Stimulated activated CD8-positive, alpha-beta memory T cell treated with anti-CD3 and anti-CD28 coated beads, Interleukin-12 subunit alpha, Interleukin-12 subunit beta, amount 100 ng/mL, for 4 hours (primary cell): ENCODE measurements at places on chromosomes 6 and 20.
A peak's percentile ranks its signal among the peaks of the same experiment; 100 is the strongest.

DNA sequence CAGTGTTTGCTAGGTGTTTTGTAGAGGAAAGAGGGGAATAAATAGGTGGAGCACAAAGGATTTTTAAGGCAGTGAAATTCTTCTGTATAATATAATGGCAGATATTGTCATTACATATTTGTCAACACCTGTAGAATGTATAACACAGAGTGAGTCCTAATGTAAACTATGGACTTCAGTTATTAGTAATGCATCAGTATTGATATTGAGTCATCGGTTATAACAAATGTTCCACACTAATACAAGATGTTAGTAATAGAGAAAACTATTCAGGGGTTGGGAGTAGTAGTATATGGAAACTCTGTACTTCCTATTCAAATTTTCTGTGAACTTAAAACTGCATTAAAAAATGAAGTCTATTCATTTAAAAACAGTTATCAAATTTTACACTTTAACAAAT, 299.2 kb downstream of the UBE3D start:
- DNase-seq: no peak

GRCh38 chr6:155418017-155418761, 37.5 kb downstream of the NOX3 start:
- peak; percentile 33 for DNase-seq

DNA sequence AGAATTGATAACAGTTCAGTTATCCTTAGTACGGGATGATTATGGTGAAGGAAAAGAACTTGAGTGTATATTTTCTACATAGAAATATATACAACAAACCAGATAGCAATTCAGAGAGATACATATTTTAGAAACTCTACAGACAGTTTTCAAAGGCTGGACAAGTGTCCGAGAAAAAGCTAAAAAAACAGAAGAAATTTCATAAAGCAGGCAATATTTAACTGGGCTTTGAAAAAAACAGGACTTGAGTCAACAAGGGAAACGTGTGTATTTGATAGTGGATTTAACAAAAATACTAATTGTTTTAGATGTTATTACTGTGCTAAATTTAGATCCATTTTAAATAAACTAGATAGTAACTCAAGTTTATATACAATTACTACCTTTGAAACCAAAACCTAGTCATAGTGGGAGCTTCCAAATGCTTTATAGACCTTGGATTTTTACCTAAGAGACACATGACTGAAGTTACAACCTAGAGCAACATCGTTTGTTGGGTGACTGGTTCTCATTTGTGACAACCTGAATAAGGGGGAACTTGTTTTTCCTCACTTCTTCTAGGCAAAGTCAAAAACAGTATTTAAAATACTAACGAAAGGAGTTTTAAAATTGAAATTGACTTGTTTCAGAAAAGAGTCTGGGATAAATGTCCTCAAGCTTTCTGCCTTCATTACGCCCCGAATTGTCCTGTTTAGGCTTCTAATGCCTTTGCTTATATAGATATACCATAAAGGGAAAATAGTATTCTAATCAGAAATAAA, 116.7 kb upstream of the PRSS16 start:
- no peak for DNase-seq

DNA sequence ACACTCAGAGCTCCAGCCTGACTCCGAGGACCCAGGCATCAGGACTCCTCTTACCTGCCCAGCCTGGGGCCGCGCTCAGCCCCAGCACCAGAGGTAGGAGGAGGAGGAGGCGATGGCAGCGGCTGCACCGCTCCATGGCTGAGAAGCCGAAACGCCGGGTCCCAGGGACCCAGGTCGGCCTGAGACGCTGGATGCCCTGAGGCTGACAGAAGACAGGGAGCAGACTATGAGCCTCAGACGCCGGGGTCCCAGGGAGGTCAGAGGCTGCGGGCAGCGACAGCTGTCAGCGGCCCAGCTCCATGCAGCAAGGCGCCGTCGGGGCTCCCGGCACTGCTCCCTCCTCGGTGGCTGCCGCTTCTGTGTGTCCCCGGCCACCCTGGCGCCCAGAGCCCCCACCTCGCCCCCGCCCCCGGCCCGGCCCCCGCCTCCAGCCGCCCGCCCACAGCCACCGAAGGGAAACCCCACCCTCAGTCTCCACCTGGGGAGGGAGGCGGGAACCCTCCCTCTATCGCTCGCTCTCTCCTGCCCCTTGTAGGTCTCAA, at the start of gene COL11A2:
COL11A2 (minus strand) TSS at position 363 of the 542 bp plus-strand sequence; CDS start at position 136, 227 bp downstream.
- DNase-seq: no peak

DNA sequence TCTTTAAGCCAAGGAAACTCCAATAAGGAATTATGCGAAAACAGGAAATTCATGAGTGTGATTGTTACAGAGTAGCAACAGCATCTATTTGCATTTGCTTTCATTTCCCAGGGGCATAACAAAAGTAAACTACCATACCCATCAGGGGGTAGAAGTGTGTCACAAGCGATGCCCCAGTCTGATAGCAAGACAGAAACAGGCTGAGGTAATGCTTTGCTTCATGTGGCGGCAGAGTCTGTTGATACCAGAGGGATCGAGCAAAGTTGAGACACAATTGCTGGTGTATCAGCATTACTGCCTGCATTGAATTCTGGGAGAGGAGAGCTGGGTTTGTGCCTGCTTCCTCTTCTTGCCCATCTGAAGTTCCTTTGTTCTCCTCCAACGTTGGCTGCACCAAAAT, 51.2 kb upstream of the LYRM2 start:
- DNase-seq: no peak

- DNase-seq: no peak
Observed at GRCh38 chr6:55888917-55889316, 13.5 kb upstream of the BMP5 start.

GRCh38 chr6:160202411-160202810, 56.2 kb downstream of the SLC22A2 start:
- DNase-seq: no peak
